ENCODE measurements at places on chromosomes 12 and 14. TPM values are rescaled to one million over a fixed set of nuclear protein-coding genes. Genes with fewer than 3 reads are reported as not detected.

Gene ZDHHC22
- 1.6 TPM for polyA plus RNA-seq

Gene KRT82
- polyA plus RNA-seq, result not detected

Gene SDR9C7
- 0.03 TPM for polyA plus RNA-seq

Gene TCL1B
- polyA plus RNA-seq, result 0.03 TPM

Gene DPY19L2
- polyA plus RNA-seq, result 12.6 TPM

Gene DGLUCY
- 78.4 TPM for polyA plus RNA-seq

Gene PTGDR
- 1.5 TPM for polyA plus RNA-seq

Gene PLEKHD1
- polyA plus RNA-seq, result 0.03 TPM

Gene INHBC
- polyA plus RNA-seq, result 0.40 TPM

Gene SYNDIG1L
- 0.10 TPM for polyA plus RNA-seq

Gene RTL1
- polyA plus RNA-seq, result 0.16 TPM

Gene ANO4
- polyA plus RNA-seq, result 3.4 TPM

Gene ESYT1
- polyA plus RNA-seq, result 42.7 TPM

Gene KCNC2
- polyA plus RNA-seq, result 0.42 TPM

Gene SIX4
- polyA plus RNA-seq, result 0.40 TPM

Gene GUCY2C
- polyA plus RNA-seq, result 126 TPM

Gene ISCA2
- polyA plus RNA-seq, result 34.7 TPM

Gene ASCL1
- polyA plus RNA-seq, result 6.4 TPM

Gene LRRC9
- polyA plus RNA-seq, result 0.13 TPM

Gene FOXM1
- 18.2 TPM for polyA plus RNA-seq

Gene TAS2R20
- 2.5 TPM for polyA plus RNA-seq

Gene CIROP
- 0.01 TPM for polyA plus RNA-seq

Gene RNASE3
- 0.18 TPM for polyA plus RNA-seq

Gene SUOX
- 44.1 TPM for polyA plus RNA-seq

Gene SLCO1A2
- polyA plus RNA-seq, result 0.06 TPM

Gene WNT1
- polyA plus RNA-seq, result not detected

Gene GPR137C
- 4.6 TPM for polyA plus RNA-seq

Gene KRT2
- 0.54 TPM for polyA plus RNA-seq
